Activated gamma-delta T cell (primary cell): ENCODE measurements at places on chromosomes 5 and 9.

GRCh38 chr5:6885581-6885980 lies 172.3 kb downstream of the TENT4A start:
- no peak for DNase-seq

DNA sequence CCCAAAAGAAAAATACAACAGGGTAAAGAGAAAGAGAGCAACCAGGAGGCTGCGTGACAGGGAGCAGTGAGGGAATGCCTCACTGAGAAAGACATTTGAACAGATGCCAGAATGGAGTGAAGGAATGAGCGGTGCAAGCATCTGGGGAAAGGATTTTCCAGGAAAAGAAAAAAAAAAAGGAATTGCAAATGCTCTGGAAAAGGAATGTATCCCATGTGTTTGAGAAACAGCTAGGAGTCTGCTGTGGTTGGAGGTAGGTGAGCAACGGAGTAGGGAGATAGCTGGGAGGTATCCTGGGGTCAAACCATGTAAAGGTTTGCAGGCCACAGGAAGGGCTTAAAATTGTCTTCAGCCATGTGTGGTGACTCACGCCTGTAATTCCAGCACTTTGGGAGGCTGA lies 23.6 kb upstream of the CEMIP2 start:
- DNase-seq = no peak

- DNase-seq = no peak
These were observed 348.8 kb downstream of the EFNA5 start for GRCh38 chr5:107321906-107322305.

GRCh38 chr9:81980568-81980967 lies 8.0 kb upstream of the SPATA31D1 start:
- DNase-seq = no peak

DNA sequence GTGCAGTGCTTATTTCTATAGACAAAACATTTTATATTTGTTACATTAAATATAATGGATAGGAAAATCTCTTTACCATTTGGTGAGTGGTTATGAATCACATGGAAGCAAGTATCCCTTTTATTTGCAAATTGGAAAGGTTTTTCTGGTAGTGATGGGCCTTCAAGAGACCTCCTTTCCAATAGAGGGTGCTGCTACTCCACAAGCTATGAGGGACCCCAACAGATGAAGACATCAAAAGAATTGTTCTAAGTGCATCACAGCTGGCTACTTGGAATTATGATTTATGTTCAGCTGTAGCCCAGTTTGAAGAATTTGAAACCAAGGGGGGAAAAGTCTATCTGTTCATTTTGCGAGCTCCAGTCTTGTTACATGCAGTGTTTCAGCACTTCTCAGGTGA lies 493.7 kb upstream of the SGCD start:
- DNase-seq = no peak

- DNase-seq = no peak
These were observed 93.6 kb downstream of the NR3C1 start for GRCh38 chr5:143309661-143310431.
